ENCODE measurements at places on chromosomes 1 and 21. TPM values are rescaled to one million over a fixed set of nuclear protein-coding genes. Genes with fewer than 3 reads are reported as not detected.

Gene C1orf116
- polyA plus RNA-seq = 0.14 TPM

Gene ACTL8
- not detected for polyA plus RNA-seq

Gene KCNJ10
- polyA plus RNA-seq = not detected

Gene KRTAP10-1
- polyA plus RNA-seq = not detected

Gene ARHGAP30
- 138 TPM for polyA plus RNA-seq

Gene GABPB2
- 5.5 TPM for polyA plus RNA-seq

Gene IL19
- polyA plus RNA-seq = not detected

Gene RGS7
- polyA plus RNA-seq = 0.54 TPM

Gene DLGAP3
- 0.33 TPM for polyA plus RNA-seq

Gene C1QA
- polyA plus RNA-seq = not detected

Gene ERICH3
- not detected for polyA plus RNA-seq

Gene SPRR1B
- polyA plus RNA-seq = not detected

Gene SNX27
- polyA plus RNA-seq = 12.9 TPM

Gene SMG7
- polyA plus RNA-seq = 34.4 TPM
